ENCODE measurements at places on chromosomes 11 and 22. TPM values are rescaled to one million over a fixed set of nuclear protein-coding genes. Genes with fewer than 3 reads are reported as not detected.
A peak's percentile ranks its signal among the peaks of the same experiment; 100 is the strongest.

- DNase-seq, result peak; percentile 11
Observed at GRCh38 chr11:47469361-47470179, 20.6 kb upstream of the RAPSN start.

- no peak for DNase-seq
Observed at GRCh38 chr11:75174781-75175370, 24.0 kb downstream of the SLCO2B1 start.

DNA sequence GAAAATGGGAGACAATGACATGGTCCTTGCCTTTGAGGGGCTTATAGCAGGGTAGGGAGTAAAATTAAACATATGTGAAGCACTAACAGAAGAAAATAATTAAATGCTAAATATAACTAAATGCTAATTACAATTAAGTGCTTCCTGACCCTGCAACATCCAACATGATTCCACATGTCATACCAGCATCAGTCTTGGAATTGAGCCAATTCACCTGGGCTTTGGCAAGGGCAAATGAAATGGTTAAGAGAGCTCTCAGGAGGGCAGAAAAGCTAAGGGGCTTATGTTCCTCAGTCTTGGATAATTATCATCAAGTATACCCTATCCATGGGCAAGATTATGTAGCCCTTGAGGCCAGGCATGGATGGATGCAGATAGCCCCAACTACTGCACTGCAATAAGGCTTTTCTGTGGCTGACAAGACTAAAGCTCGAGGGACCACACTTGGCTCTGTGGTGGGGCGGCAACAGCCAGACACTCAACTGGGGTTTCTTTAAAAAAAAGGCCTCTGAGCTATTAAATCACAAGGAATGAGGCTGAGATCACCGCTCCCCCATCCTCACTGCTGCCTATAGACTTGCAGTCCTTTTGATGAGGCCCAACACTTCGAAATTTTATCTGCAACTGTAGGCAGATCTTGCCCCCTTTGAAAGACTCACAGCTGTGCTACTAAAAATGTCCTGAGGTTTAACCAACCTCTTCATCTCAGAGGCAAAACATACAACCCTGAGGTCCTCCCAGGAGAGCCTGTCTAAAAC is 39.0 kb downstream of the IL18BP start:
- DNase-seq, result no peak

GRCh38 chr11:65172600-65172999 is 2.6 kb downstream of the SPDYC start:
- DNase-seq, result no peak

- no peak for DNase-seq
Observed at GRCh38 chr11:119194811-119195440, 9.7 kb downstream of the NHERF4 start.

GRCh38 chr22:47062126-47062525 is 299.7 kb downstream of the TBC1D22A start:
- DNase-seq, result no peak

DNA sequence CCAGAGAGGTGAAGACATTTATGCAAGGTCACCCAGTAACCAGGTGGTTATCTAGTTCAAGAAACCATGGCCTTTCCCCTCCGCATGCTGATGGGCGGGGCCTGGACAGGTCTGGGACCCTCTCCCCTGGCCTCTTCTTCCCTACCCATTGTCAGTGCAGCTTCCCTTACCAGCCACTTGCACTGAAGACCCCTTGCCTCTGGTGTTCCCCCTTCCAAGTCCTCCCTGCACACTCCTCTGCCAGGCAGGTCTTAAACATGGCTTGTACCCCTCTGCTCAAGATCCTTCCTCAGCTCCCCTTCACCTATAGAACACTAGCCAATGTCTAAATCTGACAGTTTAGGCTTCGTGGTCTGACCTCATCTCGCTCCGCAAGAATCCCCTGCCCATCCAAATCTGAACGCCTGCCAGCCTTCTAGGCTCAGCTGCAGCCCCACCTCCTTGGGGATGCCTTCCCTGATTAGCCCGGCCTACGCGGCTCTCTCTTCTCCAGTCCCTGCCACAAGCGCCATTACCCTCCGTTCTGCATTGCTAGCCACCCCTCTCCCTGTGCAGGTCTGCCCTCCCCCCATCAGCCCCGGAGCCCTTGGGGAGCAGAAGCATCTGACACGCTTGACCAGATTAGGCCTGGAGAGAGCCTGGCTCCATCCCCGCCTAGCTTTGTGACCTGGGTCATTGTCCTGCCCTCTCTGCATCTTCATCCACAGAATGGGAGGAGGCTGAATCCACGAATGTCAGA is 213.8 kb downstream of the DSCAML1 start:
- peak; percentile 79 for DNase-seq

DNA sequence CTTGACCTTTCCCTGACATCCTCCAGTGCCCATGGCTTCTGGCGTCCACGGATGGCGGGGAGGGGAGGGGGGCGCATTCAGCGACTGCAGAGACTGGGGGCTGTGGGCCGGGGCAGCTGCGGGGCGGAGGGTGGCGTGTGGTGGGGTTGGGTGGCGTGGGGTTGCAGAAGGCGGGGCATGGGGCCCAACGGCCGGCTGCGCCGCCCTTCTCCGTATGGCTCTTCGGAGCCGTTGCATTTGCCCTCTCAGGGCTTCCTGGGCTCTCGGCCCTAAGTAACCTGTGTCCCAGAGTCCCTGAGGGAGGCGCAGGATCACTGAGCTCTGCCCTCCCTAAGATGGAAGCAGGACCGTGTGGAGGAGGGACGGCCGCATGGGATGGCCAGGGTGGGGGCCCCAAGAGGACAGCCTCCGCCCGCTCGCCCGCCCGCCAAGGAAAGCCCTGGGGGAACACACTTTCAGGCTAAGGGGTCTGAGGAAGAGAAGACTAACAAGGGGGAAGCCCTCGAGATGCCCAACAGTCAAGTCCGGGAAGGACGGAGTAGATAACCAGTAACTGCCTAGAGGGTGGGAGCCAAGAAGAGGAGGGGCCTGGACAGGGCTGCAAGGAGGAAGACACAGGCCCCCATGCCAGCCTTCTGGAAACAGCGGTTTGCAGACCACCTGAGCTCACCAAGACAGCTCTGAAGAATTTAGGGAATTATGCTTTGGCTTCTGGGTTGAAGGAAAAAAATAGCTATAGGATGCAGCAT is 9.2 kb upstream of the AIFM3 start:
- DNase-seq, result no peak

- no peak for DNase-seq
Observed at GRCh38 chr11:61173456-61173855, 12.2 kb upstream of the VPS37C start.

- no peak for DNase-seq
Observed at GRCh38 chr11:57155400-57155799, 26.4 kb upstream of the LRRC55 start.

DNA sequence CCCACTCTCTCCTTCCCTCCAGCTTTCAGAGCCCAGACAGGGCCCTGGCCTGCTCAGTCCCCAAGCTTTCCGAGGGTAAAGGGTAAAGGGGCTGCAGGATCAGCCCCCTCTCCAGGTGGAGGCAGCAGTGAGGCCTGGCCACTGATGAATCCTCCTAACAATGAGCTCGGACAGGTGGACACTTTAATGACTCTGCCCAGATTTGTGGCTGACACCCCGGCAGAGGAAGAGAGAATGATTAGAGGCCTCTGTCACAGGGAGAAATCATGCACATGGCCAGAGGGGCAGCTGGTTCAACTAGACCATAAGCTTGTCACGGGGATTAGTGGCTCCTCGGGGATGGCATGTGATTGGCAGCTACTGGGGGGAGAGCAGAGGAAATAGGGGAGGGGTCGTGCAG is 587.5 kb upstream of the B3GAT1 start:
- DNase-seq, result no peak

DNA sequence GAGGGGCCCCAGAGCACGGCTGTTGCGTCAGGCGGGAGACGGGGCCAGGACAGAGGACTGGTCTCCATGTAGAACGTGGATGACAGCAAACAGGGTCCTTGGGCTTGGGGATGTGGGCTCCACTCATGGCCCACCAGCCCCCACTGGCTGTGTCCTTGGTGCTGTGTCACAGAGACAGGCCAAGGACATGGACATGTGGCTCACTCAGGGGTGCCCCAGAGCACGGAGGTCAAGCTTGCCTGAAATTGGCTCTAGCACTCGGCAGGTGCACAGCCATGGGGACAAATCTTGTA is 14.4 kb downstream of the FADS2 start:
- DNase-seq, result no peak

DNA sequence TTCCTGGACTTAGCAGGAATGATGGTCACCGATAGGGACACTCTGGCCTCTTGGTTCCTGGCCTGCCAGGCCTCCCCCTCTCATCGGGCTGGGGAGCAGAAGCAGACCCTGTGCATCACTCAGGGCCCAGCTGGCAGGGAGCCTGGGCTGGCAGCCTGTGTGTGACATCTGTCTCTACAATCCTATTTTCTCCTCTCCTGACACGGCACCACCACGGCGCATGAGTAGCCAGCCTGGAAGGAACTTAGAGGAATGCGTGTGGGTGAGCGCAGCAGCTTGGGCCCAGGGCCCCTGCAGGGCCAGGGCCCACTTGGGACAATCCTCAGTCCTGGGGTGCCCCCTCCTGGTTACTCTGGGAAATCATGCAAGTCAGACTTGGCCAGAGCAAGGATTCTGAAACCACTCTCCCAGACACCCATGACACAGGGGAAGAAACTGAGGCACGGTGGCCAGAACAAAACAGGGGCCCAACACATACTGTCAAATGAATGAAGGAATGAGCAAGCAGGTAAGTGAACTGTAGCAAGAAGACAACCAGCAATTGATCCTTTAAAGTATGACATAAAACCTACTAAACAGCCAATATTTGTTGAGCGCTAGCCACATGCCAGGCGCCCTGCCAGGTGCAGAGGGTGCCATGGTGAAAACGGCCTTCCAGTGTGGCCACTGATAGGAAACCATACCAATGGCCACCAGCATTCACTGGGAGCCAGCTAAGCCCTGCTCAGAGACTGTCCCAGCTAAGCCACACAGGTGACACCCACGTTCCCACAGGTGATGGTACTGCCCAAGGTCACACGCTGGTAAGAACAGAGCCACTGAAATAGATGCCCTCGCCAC is 13.3 kb downstream of the RSPH14 start:
- peak; percentile 42 for DNase-seq

DNA sequence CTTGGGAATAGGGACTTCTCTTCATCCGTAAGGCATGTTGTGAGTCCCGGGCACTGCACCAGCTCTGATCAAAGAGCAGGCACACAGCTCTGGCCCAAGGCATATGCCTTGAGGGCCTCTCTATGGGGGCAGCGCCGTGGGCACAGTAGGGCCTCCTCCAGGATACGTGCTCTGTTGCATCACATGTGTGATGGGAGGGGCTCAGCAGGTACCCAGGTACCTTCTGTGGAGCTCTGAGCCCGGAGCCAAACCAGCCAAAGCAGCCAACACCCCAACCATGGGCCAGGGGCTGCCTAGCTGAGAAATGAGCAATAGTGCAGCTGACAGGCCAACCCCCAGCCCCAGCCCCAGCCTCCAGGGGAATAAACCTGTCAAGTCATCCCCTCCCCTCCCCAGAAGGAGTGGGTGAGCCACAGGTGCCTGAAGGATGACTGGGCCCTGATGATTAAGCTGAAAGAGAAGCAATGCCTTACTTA is 79.7 kb upstream of the SHISAL1 start:
- DNase-seq, result peak; percentile 19

- peak; percentile 87 for DNase-seq
Observed at GRCh38 chr11:46237248-46238077, 40.0 kb upstream of the CREB3L1 start.

DNA sequence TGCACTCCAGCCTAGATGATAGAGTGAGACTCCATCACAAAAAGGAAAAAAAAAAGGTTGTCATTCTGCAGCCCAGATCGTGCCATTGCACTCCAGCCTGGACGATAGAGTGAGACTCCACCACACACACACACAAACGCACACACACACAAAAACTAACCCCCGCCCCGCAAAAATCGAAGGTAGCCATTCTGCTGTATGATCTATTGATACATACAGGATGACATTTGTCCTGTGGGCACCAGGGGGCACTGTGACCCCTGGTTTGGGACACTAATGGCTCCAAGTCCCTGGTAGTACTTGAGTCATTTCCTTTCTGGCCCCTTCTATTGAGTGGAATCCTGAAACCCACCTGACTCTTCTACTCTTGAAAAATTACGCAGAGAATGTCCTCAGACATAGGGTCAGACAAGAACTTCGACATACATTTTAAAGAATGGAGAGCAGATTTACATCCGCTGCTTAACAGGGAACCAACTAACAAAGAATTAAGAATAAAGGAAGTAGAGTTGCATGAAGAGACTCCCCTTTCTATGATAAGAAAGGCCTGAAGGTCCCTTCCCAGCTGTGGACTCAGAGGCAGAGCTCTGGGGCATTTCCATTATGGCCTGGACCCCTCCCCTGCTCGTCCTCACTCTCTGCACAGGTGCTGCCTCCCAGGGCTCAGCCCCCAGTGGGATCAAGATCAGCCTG is 35.0 kb upstream of the PRAME start:
- peak; percentile 66 for DNase-seq

GRCh38 chr11:27187075-27187847 is 146.6 kb downstream of the BBOX1 start:
- no peak for DNase-seq

GRCh38 chr11:4682623-4683419 is 14.8 kb downstream of the OR51E2 start:
- DNase-seq, result peak; percentile 18

GRCh38 chr11:72613977-72614376 is 60.2 kb downstream of the PDE2A start:
- no peak for DNase-seq

GRCh38 chr11:130599073-130599654 is 150.7 kb downstream of the ADAMTS15 start:
- peak; percentile 47 for DNase-seq

TCF20 gene
- total RNA-seq, result 23.3 TPM

KCNK7 gene
- not detected for total RNA-seq

EMID1 gene
- 0.35 TPM for total RNA-seq

LUZP2 gene
- not detected for total RNA-seq

GPR83 gene
- total RNA-seq, result under 0.01 TPM

TMPRSS5 gene
- not detected for total RNA-seq

Measured in renal cortical epithelial cell (primary cell).